ENCODE measurements at places on chromosomes 3 and 15.

- DNase-seq, result no peak
Observed at GRCh38 chr3:11287404-11287803, 15.2 kb downstream of the ATG7 start.

DNA sequence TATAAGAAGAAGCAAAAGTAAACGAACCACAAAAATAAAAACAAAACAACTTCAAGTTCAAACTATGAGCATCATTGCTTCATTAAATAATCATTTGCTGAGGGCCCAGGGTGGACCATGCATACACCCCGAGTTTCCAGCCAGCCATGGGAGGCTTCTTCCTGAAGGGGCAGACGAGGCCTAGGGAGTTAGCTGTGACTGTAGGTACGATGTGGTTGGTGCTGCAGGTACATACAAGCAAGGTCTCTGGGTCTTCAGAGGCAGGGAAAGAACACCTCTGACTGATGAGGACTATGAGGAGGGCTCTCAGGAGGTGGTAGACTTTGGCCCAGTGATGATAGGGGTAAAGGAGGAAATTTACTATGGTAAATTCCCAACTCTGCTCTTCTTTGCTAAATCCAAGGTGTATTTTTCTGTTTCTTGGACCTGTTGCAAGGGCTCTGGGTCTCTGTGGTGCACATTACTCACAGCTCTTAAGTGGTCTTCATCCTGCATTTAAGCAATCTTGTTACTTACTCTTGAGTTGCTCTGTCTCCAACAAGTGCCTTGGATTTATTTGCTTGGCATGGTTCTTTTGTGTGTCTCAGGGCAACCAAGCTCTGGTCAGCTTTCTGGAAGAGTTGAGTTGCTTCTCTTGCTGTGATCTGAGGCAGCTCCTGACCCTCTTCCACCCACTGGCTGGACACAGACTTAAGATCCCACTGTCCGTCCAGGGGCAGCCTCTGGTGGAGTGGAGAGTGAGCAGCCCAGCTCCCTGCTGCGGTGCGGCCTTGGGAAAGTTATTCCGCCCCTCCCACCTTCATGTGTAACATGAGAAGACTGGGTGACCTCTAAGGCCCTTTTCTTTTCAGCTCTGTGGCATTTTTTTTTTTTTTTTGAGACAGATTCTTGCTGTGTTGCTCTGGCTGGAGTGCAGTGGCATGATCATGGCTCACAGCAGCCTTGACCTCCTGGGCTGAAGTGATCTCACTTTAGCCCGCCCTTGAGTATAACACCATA lies 56.1 kb upstream of the KIF23 start:
- DNase-seq, result no peak

- DNase-seq, result peak; percentile 66
Observed at GRCh38 chr15:63978511-63979261, 67.6 kb downstream of the DAPK2 start.

DNA sequence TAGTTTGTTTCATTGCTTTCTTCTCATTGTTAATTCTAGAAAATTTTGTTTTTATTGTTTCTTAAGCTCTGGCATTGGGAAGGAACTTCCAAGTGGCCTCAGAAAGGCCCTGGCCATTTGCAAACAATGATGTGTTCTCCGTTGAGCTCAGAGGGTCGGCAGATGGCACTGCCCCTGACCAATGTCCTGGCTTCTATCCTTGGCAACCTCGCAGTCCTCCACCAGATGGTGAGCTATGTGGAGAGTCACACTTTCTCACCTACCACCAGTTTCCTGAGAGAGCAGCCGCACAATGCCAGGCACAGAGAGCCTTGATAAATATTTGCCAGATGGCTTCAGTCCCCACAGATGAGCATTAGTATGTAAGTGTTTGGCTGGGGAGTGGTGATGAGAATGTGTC lies 343.7 kb downstream of the EPHB1 start:
- DNase-seq, result no peak

GRCh38 chr3:140349938-140350337 lies 327.9 kb upstream of the TRIM42 start:
- DNase-seq, result no peak

DNA sequence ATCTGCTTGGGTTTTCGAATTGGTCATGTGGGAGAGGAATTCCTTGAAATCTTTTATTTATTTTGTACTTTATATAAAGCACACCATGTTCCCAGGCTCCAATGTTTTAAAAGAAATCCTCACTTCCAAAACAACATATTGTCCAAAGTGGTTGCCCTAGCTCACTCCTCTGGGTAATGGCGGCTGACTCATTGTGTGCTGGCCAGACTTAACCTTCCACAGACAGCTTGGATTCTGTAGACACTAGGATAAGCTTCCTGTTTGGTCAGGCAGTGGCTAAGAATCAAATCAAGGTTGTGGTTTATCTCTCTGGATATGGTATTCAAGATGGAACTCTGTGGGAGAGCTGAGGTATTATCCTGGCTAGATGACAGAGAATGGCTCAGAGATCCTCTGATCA lies 55.8 kb upstream of the FAM98B start:
- peak; percentile 38 for DNase-seq

DNA sequence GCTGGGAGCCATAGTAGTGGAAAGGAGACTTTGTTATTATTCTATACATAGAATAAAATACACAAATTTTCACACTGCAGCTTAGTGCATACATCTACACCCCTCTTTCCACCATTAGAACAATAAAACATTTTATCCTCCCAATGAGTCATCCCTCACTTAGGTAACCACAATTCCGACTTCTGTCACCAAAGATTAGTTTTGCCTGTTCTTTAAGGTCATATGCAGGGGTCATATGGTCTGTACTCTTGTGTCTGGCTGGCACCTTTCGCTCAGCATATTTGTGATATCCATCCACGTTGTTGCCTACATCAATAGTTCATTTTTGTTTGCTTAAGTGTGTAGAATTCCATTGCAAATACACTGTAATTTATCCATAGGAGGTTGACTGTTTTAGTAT lies 399.4 kb downstream of the SHQ1 start:
- no peak for DNase-seq

DNA sequence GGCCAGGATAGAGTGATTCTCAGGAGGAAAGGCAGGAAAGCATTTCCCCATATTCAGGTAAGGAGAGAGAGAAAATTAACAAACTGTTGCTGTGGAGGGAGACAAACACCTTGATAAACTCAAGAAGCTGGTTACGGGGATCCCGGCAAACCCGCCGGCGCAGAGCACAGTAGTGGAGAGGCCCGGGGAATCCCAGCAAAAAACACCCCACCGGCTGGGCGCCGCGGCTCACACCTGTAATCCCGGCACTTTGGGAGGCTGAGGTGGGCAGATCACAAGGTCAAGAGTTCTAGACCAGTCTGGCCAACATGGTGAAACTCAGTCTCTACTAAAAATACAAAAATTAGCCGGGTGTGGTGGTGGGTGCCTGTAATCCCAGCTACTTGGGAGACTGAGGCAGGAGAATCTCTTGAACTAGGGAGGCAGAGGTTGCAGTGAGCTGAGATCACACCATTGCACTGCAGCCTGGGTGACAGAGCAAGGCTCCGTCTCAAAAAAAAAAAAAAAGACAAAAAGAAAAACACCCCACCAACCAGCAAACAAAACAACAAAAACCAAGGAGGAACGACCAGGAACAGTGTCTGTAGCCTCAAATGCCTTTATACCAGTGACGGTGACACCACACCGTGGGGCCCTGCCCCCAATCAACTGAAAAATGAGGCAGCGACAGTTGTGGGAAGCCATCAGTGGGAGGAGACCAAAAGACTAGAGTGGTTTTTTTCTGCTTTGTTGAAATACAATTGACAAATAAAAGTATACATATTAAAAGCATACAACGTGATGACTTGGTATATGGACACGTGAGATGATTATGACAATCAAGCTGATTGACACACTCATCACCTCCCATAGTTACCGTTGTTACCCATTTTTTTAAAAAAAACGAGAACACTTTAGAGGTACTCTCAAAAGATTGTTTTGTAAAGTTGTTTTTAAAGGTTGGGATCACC lies 40.2 kb upstream of the IDH2 start:
- no peak for DNase-seq

- DNase-seq, result no peak
Observed at GRCh38 chr3:23653647-23654525, 151.9 kb upstream of the UBE2E1 start.

- DNase-seq, result peak; percentile 19
Observed at GRCh38 chr3:5122741-5123706, 932 bp downstream of the ARL8B start.

DNA sequence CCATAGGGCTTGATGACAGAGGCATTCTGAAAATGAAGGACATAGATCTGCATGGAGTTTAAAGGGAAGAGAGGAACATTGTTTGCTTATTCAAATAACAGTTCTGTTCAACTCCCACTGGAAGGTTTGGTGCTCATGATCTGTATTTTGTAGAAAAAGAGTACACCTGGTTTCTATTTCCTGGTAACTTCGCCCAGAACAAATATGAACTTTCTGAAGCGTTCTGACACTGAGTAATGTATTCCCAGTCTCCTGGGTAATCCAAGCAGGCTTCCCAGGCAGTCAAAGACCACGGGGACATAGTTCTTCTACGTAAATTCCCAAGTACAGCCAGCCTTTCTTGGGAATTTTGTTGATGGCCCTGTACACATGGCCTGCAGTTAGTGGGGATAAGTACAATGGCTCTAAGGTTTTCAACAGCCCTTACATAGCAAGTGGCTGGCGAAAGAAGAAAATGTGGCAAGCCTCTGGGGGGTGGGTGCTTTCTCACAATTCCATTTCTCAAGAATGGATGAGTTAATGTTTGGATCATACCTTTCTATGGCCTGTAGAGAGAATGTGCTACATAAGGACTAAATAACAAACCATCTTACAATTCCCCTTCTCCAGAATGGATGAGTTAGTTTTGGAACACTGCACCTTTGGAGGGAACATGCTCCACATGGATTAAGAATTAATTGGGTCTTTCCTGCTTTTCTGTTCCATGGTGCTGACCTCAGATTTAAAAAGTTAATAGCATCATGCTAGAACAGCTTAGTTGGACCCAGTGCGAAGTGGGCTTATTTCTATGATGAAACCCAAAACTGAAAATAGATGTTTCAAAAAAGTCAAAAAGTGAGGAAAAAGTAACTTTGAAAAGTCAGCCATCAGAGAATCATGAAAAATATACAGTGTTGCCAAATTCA lies 52.7 kb downstream of the COL6A6 start:
- DNase-seq, result no peak

GRCh38 chr3:170200987-170201386 lies 19.5 kb upstream of the PHC3 start:
- DNase-seq, result no peak

- DNase-seq, result peak; percentile 78
Observed at GRCh38 chr3:122679085-122679881, 1.4 kb upstream of the PARP14 start.

- DNase-seq, result peak; percentile 28
Observed at GRCh38 chr15:72168131-72168807, 29.3 kb downstream of the GRAMD2A start.

- no peak for DNase-seq
Observed at GRCh38 chr3:63228677-63229076, 49.4 kb upstream of the SYNPR start.

DNA sequence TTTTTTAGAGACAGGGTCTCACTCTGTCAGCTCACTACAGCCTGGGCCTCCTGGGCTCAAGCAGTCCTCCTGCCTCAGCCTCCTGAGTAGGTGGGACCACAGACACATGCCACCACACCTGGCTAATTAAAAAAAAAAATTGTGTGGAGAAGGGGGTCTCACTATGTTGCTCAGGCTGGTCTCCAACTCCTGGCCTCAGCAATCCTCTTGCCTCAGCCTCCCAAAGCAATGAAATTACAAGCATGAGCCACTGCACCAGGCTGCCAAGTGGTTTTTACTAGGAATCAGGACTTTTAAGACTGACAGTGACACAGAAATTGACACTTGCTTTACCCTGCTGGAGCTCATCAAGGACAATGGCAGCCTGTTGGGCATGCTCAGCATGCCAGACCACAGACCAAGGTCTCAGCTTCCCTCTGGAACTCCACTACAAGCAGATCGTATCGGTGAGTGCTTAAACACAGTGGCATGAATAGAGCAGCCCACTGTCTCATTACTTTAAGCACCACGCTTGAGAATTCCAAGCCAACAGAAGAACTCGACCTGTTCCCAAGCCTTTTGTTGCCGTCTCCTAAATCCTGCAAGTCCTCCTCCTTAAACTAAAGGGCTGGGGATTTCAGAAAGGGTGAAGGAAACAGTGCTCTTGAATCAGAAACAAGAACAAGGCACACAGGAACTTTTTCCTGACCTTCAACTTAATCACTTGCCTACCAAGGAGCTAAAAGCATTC lies 41.4 kb downstream of the EOMES start:
- no peak for DNase-seq

DNA sequence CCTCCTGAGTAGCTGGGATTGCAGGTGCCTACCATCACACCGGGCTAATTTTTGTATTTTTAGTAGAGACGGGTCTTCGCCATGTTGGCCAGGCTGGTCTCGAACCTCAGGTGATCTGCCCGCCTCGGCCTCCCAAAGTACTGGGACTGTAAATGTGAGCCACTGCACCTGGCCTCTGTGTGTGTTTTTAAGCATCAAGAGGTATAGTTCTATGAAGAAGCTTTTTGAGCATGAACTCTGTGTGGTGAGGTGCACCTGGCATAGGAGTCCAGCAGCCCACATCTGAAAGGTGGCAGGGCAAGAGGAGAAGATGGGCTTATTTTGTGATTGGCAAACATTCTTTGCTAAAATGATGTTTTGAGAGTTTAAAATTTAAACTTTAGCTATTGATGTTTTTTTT lies 118.0 kb downstream of the DGKG start:
- no peak for DNase-seq

DNA sequence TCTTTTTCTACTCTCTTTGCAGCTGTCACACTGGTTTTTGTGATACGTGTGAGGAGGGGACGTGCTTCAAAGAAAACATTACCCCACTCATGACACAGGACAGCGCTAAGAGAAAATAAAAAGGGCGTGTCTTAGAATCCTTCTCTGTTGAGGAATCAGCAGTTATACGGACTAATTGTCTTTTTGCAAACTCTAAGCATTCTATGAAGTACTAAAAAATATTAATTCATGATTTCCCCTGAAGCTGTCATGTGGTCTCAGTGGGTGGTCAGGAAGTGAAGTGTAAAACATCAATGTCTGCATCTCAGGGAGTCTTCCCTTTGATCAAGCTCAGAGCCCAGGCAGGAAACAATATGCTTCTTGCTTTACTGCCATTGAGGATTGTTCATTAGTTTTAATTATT lies 117.5 kb upstream of the CRBN start:
- no peak for DNase-seq

- DNase-seq, result no peak
Observed at GRCh38 chr3:25863011-25863415, 73.1 kb downstream of the OXSM start.
